Upper lobe of left lung (tissue), 6 donors: ENCODE measurements at places on chromosomes 3 and 15. TPM values are rescaled to one million over a fixed set of nuclear protein-coding genes. Genes with fewer than 3 reads are reported as not detected.

The EXOG gene
- 15.8 TPM for total RNA-seq

The HCN4 gene
- 0.06 TPM for total RNA-seq

The CA12 gene
- total RNA-seq, result 2.2 TPM

The P3H2 gene
- 42.3 TPM for total RNA-seq

The C3orf70 gene
- 0.67 TPM for total RNA-seq

The PIERCE2 gene
- not detected for total RNA-seq

The PLSCR2 gene
- total RNA-seq, result not detected

The CXCR6 gene
- 3.3 TPM for total RNA-seq

The GABRB3 gene
- 6.6 TPM for total RNA-seq

The ABI3BP gene
- total RNA-seq, result 46.1 TPM

The NRG4 gene
- 0.54 TPM for total RNA-seq

- H3K27ac ChIP-seq, result no peak overlapping the region
- H3K27me3 ChIP-seq, result no peaks in the 10 kb centered on the region
- H3K4me3 ChIP-seq, result no peak overlapping the region
These were observed 113.8 kb downstream of the FRMD5 start for GRCh38 chr15:44081026-44082013.

DNA sequence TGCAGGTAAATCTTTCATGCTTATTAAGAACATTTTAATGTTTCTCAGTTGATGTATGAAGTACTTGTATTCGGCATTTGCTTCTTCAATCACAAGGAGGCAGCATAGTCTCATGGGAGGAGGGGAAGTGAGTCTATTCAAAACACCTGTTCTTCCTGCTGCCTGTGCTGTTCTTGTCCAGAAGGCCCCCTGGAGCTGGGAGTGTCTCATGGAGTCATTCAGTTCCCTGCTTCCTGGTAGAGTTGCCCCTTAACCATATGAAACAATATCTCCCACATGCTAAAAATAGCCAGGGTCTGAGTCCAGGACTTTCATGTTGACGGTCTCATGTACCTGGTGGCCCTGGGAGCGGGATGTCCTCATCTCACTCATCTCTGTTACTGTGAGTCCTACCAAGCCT is 15.5 kb upstream of the PPP1R2 start:
- H3K27me3 ChIP-seq, result no peaks in the 10 kb centered on the region
- peak; percentile 45 for DNase-seq
- H3K36me3 ChIP-seq, result no peaks in the 10 kb centered on the region
- no peak overlapping the region for H3K27ac ChIP-seq
- no peaks in the 10 kb centered on the region for H3K4me1 ChIP-seq

DNA sequence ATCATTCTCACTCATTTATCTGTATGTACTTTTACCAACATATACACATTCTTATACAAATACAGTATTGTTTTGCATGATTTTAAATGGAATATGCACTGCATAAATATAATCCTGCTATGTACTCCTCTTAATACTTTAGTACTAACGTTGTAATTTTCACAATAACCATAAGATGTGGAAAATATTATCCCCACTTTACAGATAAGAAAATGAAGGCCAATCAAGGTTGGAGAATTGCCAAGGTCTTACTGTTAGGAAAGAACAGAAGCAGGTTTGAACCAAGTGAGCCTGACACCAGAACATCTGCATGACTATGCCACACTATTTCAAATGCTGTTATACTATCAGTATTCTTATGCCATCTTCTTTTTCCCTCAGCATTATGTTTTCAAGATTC is 32.9 kb downstream of the BCL2A1 start:
- no peak for DNase-seq
- H3K27me3 ChIP-seq, result no peaks in the 10 kb centered on the region
- H3K4me3 ChIP-seq, result no peak overlapping the region
- H3K36me3 ChIP-seq, result no peaks in the 10 kb centered on the region

DNA sequence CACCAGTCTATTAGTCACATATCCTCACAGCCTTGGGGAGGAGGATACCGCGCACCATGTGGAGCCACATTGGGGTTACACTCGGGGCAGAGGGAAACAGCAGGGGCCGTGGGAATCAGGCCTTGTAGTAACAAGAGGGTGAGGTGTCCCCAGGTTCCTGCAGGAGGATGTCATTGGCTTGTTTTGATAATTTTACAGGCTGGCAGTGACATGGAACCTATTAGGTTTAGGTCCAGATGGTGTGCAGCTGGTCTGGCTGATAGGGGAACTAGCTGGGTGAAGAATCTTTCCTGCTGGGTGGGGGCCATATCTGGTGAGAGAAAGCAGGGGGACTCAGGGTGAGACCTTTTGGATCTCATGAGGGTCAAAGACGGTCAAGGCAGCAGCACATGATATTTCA is 9.8 kb upstream of the MEF2A start:
- no peaks in the 10 kb centered on the region for H3K27me3 ChIP-seq
- H3K4me3 ChIP-seq, result no peak overlapping the region
- no peaks in the 10 kb centered on the region for H3K4me1 ChIP-seq
- H3K27ac ChIP-seq, result no peak overlapping the region
- DNase-seq, result no peak

DNA sequence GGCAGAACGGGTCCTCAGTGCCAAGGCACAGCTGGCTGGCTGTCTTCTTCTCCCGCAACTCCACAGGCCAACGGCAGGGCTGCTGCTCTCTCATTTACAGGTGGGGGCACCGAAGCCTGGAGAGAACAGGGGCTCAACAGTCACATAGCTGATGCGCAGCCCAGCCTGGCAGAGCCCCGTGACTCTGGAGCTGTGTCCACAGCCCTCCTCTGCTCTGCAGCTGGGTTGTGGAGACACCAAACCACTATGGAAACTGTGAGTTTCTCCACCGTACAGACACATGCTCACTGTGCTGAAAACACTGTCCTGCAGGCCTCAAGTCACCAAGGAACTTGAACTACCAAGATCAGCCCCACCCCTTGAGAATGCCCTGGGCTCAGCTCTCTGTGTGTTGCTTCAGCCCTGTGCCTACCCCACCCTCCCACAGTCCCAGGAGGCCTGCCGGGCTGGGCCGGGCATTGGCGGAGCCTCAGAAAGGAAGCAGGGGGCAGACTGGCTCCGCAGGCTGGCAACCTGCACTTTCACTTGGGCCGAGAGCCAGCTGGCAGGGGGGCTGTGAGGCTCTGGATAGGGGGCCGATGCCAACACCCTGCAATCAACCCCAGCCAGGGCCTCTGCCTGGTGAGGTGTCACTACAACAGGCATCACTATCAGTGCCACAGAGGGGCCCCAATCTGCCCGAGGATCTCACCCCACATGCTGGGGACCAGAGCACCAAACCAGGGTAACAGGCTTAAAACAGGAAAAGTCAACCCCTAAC is 113.7 kb upstream of the RPL32 start:
- peak; percentile 73 for DNase-seq
- H3K4me1 ChIP-seq, result peaks cover 46% of the 10 kb centered on the region
- no peak overlapping the region for H3K4me3 ChIP-seq
- peak overlapping the region; percentile 66 for H3K27ac ChIP-seq
- no peaks in the 10 kb centered on the region for H3K27me3 ChIP-seq

- no peaks in the 10 kb centered on the region for H3K27me3 ChIP-seq
- no peak overlapping the region for H3K27ac ChIP-seq
- no peak for DNase-seq
- H3K4me1 ChIP-seq, result no peaks in the 10 kb centered on the region
These were observed 2.7 kb upstream of the LMAN1L start for GRCh38 chr15:74809956-74810355.

DNA sequence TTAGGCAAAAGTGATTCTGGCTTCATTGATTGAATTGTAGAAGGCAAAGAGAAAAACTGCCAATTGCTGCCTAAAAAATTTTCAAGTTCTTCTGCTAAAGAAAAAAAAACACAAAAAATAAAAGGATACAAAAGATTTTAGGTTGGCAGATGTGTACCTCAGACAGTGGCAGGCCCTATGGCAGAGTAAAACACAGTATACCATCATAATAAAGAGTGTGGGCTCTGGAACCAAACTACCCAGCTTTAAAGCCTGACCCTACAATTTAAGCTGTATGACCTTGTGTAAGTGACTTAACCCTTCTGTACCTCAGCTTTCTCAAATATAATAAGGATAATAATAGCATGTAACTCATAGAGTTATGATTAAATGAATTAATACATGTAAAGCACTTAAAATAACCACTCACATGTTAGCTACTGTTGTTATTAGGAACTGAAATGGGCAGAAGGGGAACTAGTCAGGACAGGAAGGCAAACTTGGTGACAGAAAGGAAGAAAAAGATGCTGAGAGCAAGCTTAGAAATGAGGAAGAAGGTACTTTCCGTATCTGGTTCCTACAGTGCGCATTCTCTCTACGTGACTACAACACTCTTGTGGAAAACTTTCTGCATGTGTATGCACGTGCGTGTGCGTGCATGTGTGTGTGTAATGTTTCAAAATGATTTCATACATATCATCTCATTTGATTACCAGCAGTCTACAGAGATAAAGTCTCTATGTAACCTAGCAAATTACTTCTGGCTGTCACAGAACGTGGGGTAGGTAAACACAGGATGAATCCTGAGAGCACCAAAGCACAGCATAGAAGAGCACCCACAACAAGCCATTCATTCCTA is 13.6 kb upstream of the GATM start:
- H3K4me3 ChIP-seq, result no peak overlapping the region
- no peaks in the 10 kb centered on the region for H3K27me3 ChIP-seq
- peaks cover 3% of the 10 kb centered on the region for H3K4me1 ChIP-seq
- DNase-seq, result no peak
- no peak overlapping the region for H3K27ac ChIP-seq

DNA sequence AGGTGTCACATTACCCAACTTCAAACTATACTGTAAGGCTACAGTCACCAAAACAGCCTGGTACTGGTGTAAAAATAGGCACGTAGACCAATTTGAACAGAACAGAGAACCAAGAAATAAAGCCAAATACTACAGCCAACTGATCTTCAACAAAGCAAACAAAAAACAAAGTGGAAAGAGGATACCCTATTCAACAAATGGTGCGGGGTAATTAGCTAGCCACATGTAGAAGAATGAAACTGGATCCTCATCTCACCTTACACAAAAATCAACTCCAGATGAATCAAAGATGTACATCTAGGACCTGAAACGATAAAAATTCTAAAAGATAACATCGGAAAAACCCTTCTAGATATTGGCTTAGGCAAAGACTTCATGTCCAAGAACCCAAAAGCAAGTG is 13.1 kb downstream of the PEAK1 start:
- H3K4me3 ChIP-seq, result no peak overlapping the region
- no peak for DNase-seq
- peaks cover 7% of the 10 kb centered on the region for H3K4me1 ChIP-seq
- H3K27ac ChIP-seq, result no peak overlapping the region
- no peaks in the 10 kb centered on the region for H3K27me3 ChIP-seq
- H3K36me3 ChIP-seq, result no peaks in the 10 kb centered on the region

DNA sequence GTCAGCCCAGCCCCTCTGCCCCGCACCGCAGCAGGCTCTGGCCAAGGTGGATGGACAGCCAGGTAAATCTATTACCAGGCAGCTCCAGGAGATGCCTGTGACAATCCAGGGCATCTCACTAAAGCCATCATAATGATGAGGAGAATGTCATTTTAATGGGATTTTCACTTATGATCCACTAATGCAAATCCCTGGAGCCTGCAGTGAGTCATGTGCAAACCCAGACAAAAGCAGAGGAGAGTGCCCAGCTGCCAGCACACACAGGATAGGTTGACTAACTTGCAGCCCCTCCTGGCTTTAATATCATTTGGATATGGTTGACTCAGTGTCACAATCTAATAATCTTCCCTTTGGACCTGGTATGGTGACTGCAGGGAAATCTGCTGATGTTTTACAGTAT is 206.9 kb upstream of the TRIM42 start:
- H3K27me3 ChIP-seq, result no peaks in the 10 kb centered on the region
- no peak overlapping the region for H3K4me3 ChIP-seq
- H3K27ac ChIP-seq, result no peak overlapping the region
- H3K36me3 ChIP-seq, result no peaks in the 10 kb centered on the region

DNA sequence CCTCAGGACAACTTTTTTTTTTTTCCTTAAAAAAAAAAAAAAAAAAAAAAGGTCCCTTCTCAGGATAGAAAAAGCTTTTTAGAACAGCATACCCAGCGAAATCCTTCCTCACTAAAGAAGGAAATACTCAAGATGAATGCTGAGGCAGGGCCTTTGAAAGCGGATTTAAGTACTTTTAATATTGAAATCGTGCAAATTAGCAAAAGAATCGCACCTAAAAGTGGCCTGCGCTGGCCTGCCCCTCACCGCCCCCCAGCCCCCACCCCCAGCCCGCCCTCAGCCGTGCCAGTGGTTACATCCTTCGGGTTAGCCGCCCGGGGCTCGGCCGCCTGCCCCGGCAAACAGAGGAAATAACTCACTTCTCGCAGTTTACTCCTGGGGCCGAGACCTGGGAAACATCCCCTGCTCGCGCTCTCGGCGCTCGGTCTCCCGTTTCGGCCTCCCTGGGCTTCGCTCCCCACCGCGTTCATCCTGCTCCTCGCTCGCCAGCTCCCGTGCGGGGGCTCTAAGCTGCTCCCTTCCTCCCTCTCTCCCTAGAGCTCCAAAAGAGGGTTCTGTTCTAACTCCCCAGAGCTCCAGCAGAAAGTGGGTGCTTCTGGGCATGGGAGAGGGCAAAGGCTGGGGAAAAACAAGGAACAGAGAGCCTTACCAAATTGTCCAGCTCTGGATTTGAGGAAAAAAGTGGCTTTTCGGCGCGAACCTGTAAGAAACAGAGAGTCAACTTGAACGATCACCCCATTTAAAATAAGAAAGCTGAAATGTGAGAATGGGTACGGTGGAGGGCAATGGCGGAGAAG is 5.2 kb downstream of the MEIS2 start:
- H3K36me3 ChIP-seq, result no peaks in the 10 kb centered on the region
- peak overlapping the region; percentile 1 for H3K27ac ChIP-seq
- H3K4me3 ChIP-seq, result no peak overlapping the region
- peaks cover 12% of the 10 kb centered on the region for H3K27me3 ChIP-seq
- peak; percentile 74 for DNase-seq
- H3K4me1 ChIP-seq, result no peaks in the 10 kb centered on the region

GRCh38 chr3:87120236-87120635 is 106.9 kb upstream of the CHMP2B start:
- no peaks in the 10 kb centered on the region for H3K27me3 ChIP-seq
- DNase-seq, result no peak
- no peak overlapping the region for H3K27ac ChIP-seq

DNA sequence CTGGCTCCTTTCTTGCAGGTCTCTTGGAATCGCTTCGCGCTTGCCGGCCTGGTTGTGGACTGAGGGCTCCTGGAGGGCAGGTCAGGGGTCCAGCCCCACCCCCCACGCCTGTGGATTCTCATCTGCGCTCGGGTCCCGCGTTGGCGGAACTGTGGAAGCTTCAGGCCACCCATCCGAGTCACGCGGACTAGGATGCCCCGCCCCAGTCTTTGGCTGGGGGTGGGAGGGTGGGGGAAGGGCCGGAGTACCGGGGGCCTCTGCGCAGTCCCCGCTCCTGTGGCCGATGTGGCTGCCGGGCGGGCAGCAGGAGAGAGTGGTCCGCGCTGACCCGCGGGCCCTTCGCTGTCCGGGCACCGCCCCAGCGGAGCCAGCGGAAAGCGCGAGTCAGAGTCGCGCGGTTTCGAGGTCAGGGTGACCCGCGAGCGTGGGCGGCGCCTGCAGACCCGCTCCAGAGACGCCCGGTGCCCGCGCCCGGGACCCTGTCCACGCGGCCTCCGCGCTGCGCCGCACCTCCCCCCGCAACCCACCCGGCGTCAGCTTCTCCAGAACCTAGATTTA is 114.2 kb downstream of the KLF13 start:
- DNase-seq, result peak; percentile 92
- H3K4me1 ChIP-seq, result peaks cover 33% of the 10 kb centered on the region
- no peaks in the 10 kb centered on the region for H3K27me3 ChIP-seq
- peak overlapping the region; percentile 92 for H3K27ac ChIP-seq
- H3K4me3 ChIP-seq, result peak overlapping the region; percentile 64
